ENCODE measurements at places on chromosomes 16 and 17. TPM values are rescaled to one million over a fixed set of nuclear protein-coding genes. Genes with fewer than 3 reads are reported as not detected.

Gene ANKS4B
- not detected for total RNA-seq

Gene KRT17
- total RNA-seq, result not detected

Gene CKLF
- 31.6 TPM for total RNA-seq

Gene EVI2B
- total RNA-seq, result 13.5 TPM

DNA sequence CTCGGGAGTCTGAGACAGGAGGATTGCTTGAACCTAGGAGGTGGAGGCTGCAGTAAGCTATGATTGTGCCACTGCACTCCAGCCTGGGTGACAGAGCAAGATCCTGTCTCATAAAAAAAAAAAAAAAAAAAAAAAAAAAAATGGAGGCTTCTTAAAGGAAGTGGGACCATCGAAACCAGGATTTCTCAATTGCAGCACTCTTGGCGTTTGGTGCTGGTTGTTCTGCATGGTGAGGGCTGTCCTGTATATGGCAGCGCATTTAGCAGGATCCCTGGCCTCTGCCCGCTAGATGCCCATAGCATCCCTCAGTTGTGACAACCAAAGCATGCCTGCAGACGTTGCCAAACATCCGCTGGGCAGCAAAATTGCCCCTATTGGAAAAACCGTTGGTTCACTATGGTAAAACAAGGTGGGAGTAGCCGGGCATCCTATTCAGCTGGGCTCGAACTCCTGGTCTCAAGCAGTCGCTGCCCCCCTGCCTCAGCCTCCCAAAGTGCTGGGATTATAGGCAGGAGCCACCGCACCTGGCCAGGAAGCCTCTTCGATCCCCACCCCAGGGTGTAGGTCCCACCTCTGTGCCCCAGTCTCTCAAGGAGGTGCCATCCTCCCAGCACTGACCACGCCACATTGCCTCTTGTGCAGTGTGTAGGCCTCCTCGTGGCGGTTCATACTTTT lies 6.5 kb upstream of the NPIPB7 start:
- no peak for DNase-seq

- DNase-seq, result no peak
These were observed 319.1 kb downstream of the TOX3 start for GRCh38 chr16:52227851-52228250.

DNA sequence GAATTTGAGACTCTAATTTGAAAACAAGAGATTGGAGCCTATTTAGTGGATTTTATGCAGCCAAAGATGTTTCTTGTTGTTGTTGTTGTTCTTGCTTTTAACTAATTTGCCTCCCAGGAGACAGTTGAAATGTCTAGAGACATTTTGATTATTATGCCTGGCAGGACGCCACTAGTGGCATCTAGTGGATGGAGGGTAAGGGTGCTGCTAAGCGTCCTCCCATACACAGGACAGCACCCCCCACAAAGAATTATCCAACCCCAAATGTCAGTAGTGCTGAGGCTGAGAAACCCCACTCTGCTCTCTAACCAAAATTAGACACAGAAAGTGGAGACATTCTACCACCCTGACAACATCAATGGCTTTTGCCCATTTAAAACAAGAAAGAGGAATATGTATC lies 15.4 kb upstream of the HSBP1 start:
- DNase-seq, result no peak

DNA sequence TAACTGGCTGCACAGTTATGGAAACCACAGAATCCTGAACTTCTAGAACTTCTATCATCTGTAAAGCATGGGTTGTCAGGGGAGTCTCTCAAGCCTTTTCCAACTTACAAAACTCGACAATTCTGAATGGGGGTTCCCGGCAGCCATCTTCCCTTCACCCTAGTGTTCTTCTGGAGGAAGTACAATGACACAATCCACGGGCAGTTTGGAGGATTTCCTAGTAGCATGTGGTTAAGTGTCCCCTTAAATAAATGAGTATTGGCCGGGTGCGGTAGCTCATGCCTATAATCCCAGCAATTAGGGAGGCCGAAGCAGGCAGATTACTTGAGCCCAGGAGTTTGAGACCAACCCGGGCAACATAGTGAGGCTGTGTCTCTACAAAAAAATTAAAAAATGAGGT lies 2.1 kb downstream of the SLC16A6 start:
- no peak for DNase-seq

DNA sequence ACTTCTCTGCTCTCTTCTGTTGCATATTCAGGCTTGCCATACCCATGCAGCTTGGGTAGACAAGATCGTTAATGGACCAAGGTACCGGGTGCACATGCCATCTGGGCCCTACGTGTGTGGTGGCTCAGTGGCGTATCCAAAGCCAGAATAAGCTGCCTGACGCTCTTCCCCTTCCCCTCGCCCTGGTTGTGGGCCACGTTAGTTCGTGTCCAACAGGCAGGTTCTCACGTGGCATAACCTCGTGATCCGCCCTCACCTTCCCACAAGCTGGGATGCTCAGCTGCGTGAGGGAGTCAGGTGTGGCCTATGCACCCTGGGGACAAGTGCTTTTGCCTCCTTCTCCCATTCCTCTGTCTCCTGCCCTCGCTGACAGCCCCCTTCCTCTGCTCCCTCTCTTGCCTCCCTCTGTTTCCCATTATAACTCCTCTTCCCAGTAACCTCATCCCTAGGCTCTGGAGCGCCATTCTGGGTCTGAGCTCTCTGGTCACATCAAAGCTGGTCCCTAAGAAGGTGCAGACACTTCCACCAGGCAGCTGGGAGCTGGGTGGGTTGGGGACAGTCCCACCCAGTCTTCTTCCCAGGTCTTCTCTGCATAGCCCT lies 77.6 kb downstream of the PLD6 start:
- DNase-seq, result no peak

GRCh38 chr16:78695391-78695790 lies 595.9 kb downstream of the WWOX start:
- no peak for DNase-seq

DNA sequence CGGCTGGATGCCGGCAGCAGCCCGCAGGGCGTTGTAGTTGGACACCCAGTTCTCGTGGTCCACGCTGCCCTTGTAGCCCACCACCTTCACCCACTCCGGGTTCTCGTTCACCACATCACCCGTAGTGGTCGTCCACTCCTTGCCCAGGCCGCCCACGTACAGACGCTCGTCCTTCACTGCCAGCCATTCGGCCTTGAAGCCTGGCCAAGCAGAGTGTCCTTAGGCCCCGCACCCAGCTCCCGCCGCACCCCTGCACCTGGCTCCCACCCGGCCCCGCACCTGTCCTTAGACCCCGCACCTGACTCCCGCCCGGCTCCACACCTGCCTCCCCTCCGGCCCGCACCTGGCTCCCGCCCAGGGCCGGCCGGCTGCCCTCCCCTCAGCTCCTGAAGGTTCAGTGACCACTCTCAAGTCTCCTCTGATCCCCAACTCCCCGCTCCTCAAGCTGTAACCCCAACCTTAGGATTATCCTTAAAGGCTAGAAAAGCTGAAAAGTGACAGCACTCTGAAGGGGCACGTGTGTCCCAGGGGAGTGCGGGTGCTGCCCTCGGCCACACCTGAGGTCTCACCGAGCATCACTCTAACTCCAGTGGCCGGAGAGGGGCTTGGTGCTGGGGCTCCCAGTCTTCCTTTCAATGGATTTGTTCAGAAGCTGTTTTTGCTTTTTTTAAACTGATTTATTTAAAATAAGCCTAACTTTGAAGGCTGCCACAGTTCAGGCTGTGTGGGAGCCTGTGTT lies 14.4 kb downstream of the CANT1 start:
- DNase-seq, result peak; percentile 16

- DNase-seq, result no peak
These were observed 36.4 kb upstream of the TMEM92 start for GRCh38 chr17:50237901-50238300.

- no peak for DNase-seq
These were observed 112.0 kb upstream of the DNAH9 start for GRCh38 chr17:11486101-11486867.

Gene GINS2
- total RNA-seq, result not detected

Gene CDRT15L2
- not detected for total RNA-seq

DNA sequence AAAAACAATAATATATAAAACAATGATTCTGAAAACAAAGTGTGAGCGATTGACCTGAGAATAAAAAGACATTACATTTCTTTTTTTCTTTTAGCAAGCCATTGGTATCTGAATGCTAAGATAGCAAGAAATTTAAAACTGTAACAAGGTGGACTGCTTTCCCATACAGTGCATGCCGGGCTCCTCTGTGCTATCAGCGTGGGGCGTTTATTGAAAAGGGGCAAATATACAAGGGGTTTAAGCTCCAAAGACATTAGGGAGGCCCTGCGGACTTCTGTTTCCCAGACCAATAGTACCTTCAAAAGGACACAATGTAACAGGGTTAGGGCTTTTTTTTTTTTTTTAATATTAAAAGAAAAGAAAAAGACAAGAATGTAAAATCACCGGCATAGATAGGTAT lies 261.3 kb downstream of the ZFHX3 start:
- no peak for DNase-seq

Gene SPOP
- total RNA-seq, result 33.7 TPM

Gene SMIM5
- 1.1 TPM for total RNA-seq

Gene PRSS27
- 0.65 TPM for total RNA-seq

Gene ANKS3
- 24.1 TPM for total RNA-seq

DNA sequence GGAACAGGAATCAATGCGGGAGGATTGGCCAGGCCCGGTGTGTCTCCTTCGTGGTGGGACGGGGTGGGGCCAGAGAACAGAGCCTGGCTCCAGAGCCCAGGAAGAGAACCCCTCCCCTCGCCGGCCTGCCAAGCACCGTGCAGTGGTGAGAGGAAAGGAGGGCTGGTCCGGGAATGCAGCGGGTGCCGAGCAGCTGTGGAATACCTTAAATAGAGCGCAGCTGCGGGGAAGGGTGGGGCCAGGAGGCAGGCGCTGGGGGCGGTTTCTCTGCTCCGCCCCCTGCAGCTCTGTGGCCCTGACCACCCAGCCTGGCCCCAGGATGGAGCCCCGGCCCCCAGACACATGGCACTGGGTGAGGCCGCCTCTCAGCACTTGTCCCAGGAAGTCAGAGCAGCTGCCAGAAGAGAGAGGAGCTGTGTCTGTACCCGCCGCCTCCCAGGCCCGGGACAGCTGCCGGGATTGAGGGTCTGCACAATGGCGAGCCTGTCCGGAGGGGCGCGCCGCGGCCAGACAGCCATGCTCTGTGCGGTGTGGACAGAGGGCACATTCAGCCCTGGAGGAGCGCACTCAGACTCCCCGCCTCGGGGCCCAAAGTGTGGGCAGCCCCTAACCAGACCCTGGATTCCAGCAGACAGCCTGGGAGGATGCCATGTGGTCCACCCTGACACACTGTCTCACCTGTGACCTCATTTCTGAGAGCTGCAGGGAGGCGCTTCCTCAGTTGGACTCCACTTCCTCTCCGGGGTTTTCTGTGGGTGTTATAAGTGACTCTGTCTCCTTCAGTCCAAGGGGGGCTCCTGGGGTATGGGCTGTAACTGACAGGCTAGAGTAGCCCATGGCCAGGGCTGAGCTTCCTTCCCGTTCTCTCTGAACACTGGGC lies 268.8 kb downstream of the SEC14L1 start:
- DNase-seq, result no peak

Gene SP2
- 8.0 TPM for total RNA-seq

Gene NAGS
- total RNA-seq, result 1.6 TPM

GRCh38 chr17:50889528-50890118 lies 23.5 kb upstream of the TOB1 start:
- DNase-seq, result no peak

DNA sequence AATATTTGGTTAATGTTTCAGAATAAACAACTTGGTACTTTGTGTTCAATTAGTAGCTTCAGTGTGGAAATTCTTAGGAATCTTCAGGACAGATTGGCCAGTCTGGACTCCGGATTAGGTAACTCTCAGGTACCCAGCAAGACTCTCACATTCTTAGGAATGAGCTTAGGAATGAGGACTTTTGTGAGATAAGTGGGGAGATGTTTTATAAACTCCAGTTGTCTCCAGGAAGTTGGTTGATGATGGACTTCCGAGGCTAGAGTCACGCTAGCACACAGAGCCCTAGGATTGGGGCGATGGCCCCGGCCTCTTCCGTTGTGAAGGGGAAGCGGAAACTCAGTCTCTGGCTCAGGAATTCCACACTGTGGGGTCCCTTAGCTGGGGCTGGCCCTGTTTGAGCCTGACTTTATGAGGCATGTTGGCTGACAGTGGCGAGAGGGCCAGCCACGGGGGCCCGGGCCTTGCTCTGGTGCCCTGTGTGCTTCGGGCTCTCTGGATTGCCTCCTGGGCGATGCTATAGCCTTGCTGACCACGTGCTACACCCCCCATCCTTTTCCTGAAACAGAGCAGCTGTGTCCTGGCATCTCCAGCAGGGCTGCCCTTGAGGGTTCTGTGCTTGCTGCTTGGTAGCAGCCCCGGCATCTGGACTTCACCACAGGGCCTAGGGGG lies 32.4 kb downstream of the RAB11FIP3 start:
- no peak for DNase-seq

DNA sequence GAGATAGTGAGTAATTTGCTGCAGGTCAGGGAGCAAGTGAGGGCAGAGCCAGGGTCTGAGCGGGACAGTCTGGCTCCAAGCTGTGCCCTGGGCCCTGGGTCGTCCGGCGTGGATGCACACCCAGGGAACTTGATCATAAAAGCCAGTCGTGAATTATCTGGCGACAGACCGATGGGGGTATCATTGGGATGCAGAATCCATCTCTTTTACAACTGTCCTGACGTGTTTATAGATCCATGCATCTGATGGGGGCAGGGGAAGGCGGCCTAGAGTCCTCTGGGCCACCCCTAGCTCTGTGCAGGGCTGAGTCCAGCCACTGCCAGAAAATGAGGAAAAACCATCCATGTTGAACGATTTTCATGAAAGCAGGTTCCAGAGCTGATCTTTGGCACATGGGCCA lies 332.8 kb downstream of the C16orf95 start:
- no peak for DNase-seq

GRCh38 chr17:48925251-48925990 lies 17.2 kb downstream of the UBE2Z start:
- DNase-seq, result no peak

Gene ADAD2
- 4.3 TPM for total RNA-seq

GRCh38 chr17:28500712-28501379 lies 5.3 kb upstream of the FOXN1 start:
- DNase-seq, result no peak

Gene SLC4A1
- 0.28 TPM for total RNA-seq

Gene TBX4
- not detected for total RNA-seq

Gene GRAPL
- total RNA-seq, result 1.8 TPM

GRCh38 chr16:2148714-2149629 lies 547 bp downstream of the RAB26 start:
- DNase-seq, result no peak

Measured in omental fat pad (tissue), 4 donors.